ENCODE measurements at places on chromosomes 3 and 15. TPM values are rescaled to one million over a fixed set of nuclear protein-coding genes. Genes with fewer than 3 reads are reported as not detected.
A peak's percentile ranks its signal among the peaks of the same experiment; 100 is the strongest.

DNA sequence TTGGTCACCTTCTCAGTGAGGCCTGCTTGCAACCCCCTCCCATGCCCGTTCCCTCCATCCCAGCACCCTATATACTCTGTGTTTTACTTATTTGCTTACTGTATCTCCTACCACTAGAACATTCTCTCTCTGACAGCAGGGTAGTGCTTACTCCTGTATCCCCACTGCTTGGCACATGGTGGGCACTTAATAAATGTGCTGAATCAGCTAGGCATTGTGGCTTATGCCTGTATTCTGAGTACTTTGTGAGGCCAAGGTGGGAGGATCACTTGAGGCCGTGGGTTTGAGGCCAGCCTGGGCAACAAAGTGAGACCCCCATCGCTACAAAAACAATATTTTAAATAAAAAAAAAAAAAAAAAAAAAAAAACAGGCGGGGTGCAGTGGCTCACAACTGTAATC lies 7.6 kb upstream of the SHISA5 start:
- H3K4me3 ChIP-seq, result no peak overlapping the region
- no peaks in the 10 kb centered on the region for H3K36me3 ChIP-seq
- no peaks in the 10 kb centered on the region for H3K4me1 ChIP-seq
- DNase-seq, result no peak
- no peaks in the 10 kb centered on the region for H3K27me3 ChIP-seq

Gene RFTN1
- 72.6 TPM for total RNA-seq

DNA sequence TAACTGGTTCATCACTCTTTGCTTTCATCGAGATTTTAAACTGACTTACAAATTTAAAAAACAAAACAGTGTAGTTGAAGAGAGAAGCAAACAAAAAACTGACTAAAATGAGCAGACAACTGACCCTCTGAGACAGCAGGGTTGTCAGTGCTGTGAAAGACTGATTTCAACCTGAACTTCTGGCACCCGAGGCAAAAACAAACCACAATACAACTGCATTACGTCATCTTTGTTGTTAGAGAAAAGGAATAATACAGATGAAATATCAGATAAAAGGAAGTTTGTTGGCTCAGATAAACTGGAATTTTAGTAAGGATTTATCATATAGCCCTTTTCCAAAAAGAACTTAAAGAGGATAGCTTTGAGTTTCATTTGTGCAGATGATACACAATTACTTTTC lies 51.1 kb downstream of the PARP15 start:
- H3K36me3 ChIP-seq, result no peaks in the 10 kb centered on the region
- H3K4me1 ChIP-seq, result no peaks in the 10 kb centered on the region
- no peak overlapping the region for H3K27ac ChIP-seq

DNA sequence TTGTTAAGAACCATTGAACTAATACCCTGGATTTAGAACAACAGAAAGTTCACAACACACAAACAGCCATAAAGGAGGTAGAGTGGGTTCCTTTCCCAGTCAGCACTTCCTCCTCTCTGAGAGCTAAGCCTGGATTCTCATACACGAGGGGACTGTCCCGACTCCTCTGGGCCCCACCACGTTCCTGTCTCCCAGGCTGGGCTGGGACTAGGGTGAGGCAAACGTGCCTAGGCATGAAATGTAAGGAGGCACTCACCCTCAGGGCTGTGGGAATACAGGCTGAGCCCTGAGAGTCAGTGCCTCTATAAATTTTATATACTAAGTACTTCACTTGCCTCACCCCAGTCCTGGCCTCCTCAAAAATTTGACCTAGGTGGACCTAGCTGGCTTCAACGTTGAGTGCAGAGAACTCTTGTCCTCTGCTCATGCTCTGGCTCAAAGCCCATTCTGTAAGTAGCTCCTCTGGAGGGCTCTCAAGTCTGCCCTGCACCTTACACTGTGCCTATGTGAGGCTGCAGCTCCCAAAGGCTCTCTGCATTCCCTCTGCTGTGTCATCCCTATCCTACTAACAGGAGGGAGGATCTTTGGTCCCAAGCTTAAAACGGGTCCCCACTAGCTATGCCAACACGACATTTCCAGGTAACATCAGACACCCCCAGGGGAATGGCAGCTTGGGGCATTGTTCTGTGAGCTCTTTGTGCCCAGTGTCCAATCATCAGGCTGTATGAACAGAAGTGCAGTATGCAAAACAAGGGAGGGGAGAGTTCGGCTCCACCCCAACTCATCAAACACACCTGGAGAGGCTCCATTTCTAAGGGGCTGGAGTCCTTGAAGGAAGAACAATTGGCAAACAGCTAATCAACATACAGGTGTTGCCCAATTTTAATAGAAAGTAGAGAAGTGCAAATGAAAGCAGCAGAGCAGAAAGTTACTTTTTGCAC lies 233.2 kb downstream of the RPLP1 start:
- H3K4me1 ChIP-seq, result no peaks in the 10 kb centered on the region
- H3K4me3 ChIP-seq, result no peak overlapping the region
- no peaks in the 10 kb centered on the region for H3K27me3 ChIP-seq

DNA sequence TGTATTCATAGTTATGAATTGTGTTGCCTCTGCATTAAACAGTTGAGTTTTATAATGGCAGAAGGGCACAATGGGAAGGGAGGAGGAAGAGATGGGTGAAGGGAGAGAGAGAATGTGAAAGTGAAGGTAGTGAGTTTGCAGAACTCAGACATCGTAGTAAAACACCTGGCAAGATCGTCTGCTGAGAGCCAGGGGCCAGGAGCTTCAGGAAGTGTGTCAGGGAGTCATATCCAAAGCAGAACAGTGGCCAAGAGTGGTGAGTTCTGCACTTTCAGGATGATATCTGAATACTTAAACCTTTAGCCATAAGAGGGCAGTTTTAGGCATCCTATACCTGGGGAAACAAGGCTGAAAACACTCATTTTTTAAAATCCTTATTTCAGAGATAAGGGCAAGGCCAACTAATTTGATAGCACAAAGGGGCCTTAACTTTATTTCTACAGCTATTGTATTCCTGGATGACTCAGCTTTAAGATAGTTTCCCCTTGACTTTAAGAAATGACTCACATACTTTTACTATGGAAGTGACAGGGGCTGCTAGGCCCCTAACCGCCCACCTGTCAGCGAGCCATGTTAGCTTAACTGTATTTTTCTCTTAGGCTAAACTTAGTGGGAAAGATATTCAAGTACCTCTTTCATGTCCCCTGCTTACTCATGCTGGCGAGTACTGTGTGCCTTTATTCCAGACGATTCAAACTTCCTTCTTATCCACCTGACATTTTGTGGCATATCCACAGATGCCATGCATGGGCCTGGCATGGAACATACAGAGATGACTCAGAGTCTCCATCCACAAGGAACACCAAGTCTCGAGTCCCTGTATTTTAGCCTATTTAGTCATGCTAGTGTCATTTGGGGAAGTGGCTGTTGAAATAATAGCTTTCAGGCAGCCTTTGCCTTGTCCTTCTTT lies 53.9 kb downstream of the RLBP1 start:
- peak; percentile 85 for DNase-seq
- H3K27ac ChIP-seq, result peak overlapping the region; percentile 86
- H3K27me3 ChIP-seq, result no peaks in the 10 kb centered on the region
- H3K4me3 ChIP-seq, result no peak overlapping the region
- peaks cover 39% of the 10 kb centered on the region for H3K4me1 ChIP-seq

Gene UBAP1L
- 10.9 TPM for total RNA-seq

DNA sequence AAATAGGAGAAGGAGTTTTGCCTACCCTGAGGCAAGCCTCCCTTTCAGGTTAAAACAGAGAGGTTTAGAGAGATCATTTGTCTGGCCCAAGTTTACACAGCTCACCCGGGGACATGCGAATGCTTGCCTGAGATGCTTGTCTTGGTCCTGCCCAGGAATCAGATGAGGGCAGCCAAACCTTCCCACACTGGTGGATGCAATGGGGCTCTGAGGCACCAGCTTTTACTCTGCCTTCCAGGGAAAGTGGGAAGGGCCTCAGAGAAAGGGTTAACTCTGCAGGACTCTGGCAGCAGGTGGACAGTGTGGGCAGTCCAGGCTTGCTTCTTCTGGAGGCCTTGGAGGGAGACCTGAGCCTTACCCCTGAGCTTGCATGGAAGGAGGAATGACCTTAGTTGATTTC lies 90.0 kb downstream of the LRRK1 start:
- H3K36me3 ChIP-seq, result peaks cover 1% of the 10 kb centered on the region
- no peak for DNase-seq
- no peak overlapping the region for H3K4me3 ChIP-seq

DNA sequence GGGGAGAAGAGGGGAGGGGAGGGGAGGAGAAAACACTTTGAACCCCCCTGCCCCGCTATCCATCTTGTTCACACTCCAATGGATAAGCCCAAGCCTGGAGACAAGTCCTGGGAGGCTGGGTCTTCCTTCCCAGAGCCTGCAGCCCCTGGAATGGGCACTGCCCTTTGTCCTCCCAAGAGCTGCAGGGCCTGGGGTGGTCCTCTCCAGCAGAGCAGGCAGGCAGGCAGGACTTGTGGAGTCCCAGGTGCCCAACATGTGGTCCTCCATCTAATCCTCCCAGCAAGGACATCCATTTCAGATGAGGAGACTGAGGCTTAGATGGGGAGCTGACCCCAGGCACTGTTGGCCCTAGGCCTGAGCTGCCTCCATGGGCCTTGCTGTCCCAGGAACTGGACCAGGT lies 10.4 kb upstream of the MESP2 start:
- no peaks in the 10 kb centered on the region for H3K27me3 ChIP-seq
- H3K36me3 ChIP-seq, result no peaks in the 10 kb centered on the region
- no peak overlapping the region for H3K27ac ChIP-seq
- H3K4me3 ChIP-seq, result no peak overlapping the region

Gene SLC41A3
- total RNA-seq, result 111 TPM

Gene FAIM
- 13.5 TPM for total RNA-seq

DNA sequence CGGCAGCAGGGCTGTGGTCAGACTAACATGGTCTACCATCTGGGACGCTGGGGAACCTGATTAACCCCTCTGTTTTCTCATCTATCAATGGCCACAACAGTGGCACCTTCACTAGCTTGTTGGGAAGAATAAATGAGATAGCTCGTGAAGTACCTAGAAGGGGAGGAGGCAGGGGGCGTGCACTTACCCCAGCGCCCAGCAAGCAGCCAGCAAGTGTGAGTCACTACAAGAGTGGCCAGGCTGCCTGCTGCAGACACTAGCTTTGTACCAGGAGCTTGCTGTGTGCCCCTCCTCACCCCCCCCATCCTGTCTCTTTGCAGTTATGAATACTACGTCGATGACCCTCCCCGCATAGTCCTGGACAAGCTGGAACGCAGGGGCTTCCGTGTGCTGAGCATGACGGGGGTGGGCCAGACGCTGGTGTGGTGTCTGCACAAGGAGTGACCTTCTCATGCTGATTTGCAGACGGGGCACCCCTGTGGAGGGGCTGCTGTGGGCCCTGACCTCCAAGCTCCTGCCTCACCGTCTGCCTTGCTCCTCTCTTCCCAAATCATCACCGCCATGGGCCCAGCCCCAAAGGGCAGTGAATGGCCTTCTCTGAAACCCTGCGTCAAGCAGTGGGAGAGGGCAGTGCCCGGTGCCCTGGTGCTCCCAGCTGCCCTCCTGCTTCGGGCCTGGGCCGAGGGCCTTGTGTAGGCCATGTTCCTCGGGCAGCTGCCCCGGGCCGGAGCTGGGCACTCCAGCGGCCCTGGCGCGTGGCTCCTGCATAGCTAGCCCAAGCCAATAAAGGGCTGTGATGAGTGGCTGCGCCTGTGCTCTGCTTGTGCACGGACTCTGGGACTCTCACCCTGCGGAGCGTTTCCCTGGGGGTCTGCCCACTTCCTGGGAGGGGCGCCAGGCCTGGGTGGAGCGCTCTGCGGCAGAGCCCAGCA lies 2.6 kb upstream of the C15orf62 start:
- H3K27ac ChIP-seq, result peak overlapping the region; percentile 81
- DNase-seq, result no peak
- no peak overlapping the region for H3K4me3 ChIP-seq

GRCh38 chr15:65470866-65471265 lies 46.6 kb downstream of the DPP8 start:
- DNase-seq, result no peak
- H3K4me1 ChIP-seq, result no peaks in the 10 kb centered on the region
- peaks cover 75% of the 10 kb centered on the region for H3K36me3 ChIP-seq
- H3K27me3 ChIP-seq, result no peaks in the 10 kb centered on the region
- H3K27ac ChIP-seq, result no peak overlapping the region

- DNase-seq, result no peak
- no peaks in the 10 kb centered on the region for H3K27me3 ChIP-seq
- peak overlapping the region; percentile 44 for H3K27ac ChIP-seq
Observed at GRCh38 chr3:65729555-65729954, 309.2 kb downstream of the MAGI1 start.

Gene POPDC2
- total RNA-seq, result 4.7 TPM

DNA sequence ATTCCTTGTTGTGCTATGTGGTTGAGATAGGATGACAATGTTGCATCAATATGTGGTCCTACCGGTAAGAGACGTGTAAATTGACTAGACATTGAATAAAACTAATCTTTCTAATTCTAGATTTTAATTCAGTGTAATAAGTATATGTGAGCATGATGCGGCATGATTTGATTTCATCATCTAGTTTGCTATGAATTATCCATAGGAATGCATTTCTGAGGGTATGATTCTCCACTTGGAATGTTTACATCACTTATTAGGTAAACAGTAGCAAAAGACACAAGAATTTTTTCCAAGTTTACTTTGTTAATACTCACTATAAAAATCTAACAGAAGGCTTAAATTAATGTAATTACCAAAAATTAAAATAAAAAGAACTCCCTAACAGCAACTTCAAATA lies 353.5 kb downstream of the CADM2 start:
- no peaks in the 10 kb centered on the region for H3K4me1 ChIP-seq
- H3K4me3 ChIP-seq, result no peak overlapping the region
- no peaks in the 10 kb centered on the region for H3K27me3 ChIP-seq
- no peak for DNase-seq
- no peak overlapping the region for H3K27ac ChIP-seq

- no peaks in the 10 kb centered on the region for H3K27me3 ChIP-seq
- no peak overlapping the region for H3K4me3 ChIP-seq
- H3K4me1 ChIP-seq, result no peaks in the 10 kb centered on the region
- no peak overlapping the region for H3K27ac ChIP-seq
Observed at GRCh38 chr3:101665357-101665756, 11.6 kb downstream of the ZBTB11 start.

DNA sequence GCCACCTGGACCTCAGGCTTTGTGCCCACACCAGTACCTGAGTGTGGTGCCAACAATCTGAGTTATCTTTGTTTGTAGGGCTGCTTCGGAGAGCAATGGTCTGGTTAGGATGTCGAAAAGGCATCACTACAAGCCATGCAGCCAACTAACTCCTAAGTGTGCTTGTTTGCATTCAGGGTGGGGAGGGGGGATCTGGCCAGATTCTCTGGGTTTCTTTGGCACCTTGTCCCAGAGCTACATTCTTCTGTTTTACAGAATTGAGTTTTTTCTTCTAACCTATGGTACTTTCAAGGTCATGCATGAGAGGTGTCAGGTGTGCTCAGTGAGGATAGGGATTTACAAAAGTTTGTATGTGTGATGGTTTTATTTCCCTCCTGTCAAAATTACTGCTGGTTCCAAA lies 391.4 kb upstream of the RARB start:
- H3K36me3 ChIP-seq, result no peaks in the 10 kb centered on the region
- H3K4me3 ChIP-seq, result no peak overlapping the region
- no peaks in the 10 kb centered on the region for H3K27me3 ChIP-seq
- peaks cover 4% of the 10 kb centered on the region for H3K4me1 ChIP-seq
- DNase-seq, result no peak

Gene TNNC1
- total RNA-seq, result 68.6 TPM

GRCh38 chr3:152505926-152506325 lies 237.2 kb downstream of the MBNL1 start:
- no peak overlapping the region for H3K27ac ChIP-seq
- H3K27me3 ChIP-seq, result no peaks in the 10 kb centered on the region
- H3K4me3 ChIP-seq, result no peak overlapping the region
- H3K36me3 ChIP-seq, result no peaks in the 10 kb centered on the region
- H3K4me1 ChIP-seq, result no peaks in the 10 kb centered on the region

GRCh38 chr3:77147836-77148578 lies 108.1 kb downstream of the ROBO2 start:
- H3K4me1 ChIP-seq, result no peaks in the 10 kb centered on the region
- no peak overlapping the region for H3K27ac ChIP-seq
- no peak overlapping the region for H3K4me3 ChIP-seq
- no peaks in the 10 kb centered on the region for H3K36me3 ChIP-seq

- DNase-seq, result no peak
- no peak overlapping the region for H3K4me3 ChIP-seq
Observed at GRCh38 chr3:159828542-159828943, 160.1 kb upstream of the IL12A start.
